ENCODE measurements at places on chromosomes 4 and X.
A peak's percentile ranks its signal among the peaks of the same experiment; 100 is the strongest.

- DNase-seq = no peak
These were observed 233.4 kb upstream of the S100G start for GRCh38 chrX:16416588-16416987.

DNA sequence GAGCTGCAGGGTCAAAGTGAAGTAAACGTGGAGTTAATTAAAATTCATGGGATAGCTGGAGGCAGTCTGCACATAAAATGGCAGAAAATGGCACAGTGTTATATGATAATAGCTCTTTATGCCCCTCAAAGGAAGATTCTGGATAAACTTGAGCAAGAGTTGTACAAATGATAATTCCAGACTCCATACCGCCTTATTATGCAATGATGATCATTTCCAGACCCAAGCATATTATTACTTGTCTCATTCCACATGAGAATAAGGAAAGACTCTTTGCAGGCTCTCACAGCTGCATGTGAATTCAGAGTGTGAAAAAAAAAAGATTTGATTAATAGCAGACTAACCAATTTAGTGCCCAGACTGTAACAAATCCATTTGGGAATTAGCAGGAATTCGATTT is 105.4 kb downstream of the STK32B start:
- peak; percentile 96 for DNase-seq

GRCh38 chr4:55996646-55997045 is 47.9 kb downstream of the CEP135 start:
- DNase-seq = no peak

GRCh38 chrX:23514082-23514481 is 153.2 kb upstream of the PRDX4 start:
- no peak for DNase-seq

DNA sequence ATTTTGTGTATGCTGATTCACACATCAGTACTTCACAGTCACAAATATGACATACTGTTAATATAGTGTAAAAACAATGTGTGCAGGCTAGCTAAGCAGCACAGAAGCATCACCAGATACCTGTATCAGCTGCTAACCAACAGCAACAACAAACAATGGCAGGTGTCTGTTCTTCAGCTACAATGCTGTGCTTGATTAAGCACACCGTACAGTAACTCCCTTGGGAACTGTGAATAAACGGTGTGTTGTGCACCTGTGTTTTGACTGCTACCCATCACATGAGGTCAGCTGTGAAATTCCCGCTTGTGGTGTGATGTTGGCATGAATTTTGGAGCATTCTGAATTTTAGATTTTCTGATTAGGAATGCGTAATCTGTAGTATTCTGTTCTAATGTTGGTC is 379.7 kb upstream of the FAT1 start:
- no peak for DNase-seq
